Cardiac muscle cell (in vitro differentiated cells and primary cell): ENCODE measurements at places on chromosomes 16 and 17. TPM values are rescaled to one million over a fixed set of nuclear protein-coding genes. Genes with fewer than 3 reads are reported as not detected.

GRCh38 chr16:87993901-87994300 lies 42.7 kb downstream of the BANP start:
- DNase-seq = no peak

KRT24 gene
- not detected in 2 replicates for total RNA-seq

- peak; percentile 82 for DNase-seq
These were observed 10.7 kb upstream of the CENPV start for GRCh38 chr17:16363749-16364536.

AXIN1 gene
- 29.1 and 49.7 TPM in 2 replicates for total RNA-seq

GRCh38 chr17:68706356-68706920 lies 105.3 kb upstream of the FAM20A start:
- peak; percentile 41 for DNase-seq

- no peak for DNase-seq
These were observed 13.2 kb upstream of the SPN start for GRCh38 chr16:29649588-29650494.

- DNase-seq = no peak
These were observed 16.6 kb downstream of the KIAA0753 start for GRCh38 chr17:6623941-6624340.

STH gene
- not detected in 2 replicates for total RNA-seq

KRT39 gene
- total RNA-seq = not detected in 2 replicates

DNA sequence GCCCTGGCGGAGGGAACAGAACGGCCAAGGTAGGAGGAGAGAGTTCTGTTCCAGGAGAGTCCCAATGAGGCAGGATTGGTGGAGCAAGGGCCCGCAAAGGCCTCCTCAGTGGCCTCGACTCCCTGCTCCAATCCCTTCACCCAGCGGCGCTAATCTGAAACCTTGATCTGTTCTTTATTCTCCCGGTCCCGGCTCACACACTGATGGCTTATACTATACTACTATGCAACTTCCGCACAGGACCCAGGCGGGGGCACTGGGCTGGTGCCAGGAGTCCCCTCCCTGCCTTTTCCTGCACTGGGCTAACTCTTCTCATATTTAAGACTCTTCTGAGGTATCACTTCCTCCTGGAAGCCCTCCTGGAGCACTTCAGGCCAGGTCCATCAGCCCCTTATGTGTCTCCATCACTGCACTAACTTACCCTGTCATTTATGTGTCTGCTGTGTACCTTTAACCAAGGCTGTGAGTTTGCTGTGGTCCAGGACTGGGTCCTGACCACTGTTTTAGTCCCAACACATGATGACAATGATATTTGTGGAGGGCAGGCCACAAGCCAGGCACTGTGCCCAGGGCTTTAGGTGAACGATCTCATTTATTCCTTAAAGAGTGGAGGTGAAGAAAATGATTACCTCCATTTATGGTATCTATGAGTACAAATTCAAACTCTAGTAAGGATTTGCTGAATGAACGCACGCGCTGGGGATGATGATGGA lies 6.8 kb downstream of the CCDC102A start:
- DNase-seq = no peak

DNA sequence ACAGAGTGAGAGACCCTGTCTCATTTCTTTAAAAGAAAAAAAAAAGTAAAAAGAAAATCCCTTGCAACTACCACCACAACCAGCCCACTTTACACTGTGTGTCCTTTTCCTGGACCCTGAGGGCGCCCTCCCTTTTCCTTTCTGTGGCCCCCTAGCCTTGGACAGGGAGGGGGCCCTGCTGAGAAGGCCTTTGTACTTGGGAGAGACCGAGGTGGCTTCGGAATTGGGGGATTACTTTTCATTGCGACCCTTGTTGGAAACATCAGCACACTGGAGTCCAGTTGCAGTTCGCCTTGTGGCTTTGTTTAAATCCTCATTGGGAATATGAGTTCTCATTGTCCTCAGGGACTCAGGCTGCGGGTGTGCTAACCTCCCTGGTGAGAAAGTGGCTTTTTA lies 9.4 kb upstream of the DNASE1 start:
- no peak for DNase-seq

MYOCD gene
- total RNA-seq = 122 and 160 TPM in 2 replicates

ASPA gene
- not detected in 2 replicates for total RNA-seq
